ENCODE measurements at places on chromosomes 3 and 15.

GRCh38 chr15:74662064-74662860 lies 33.6 kb downstream of the EDC3 start:
- no peak for DNase-seq

GRCh38 chr15:43220991-43221403 lies at the start of gene EPB42:
TSS of gene EPB42 (minus strand) at chr15:43221018. CDS start at chr15:43220825, 193 bp downstream.
- DNase-seq, result no peak

GRCh38 chr15:80159811-80160569 lies 7.2 kb downstream of the FAH start:
- DNase-seq, result no peak

DNA sequence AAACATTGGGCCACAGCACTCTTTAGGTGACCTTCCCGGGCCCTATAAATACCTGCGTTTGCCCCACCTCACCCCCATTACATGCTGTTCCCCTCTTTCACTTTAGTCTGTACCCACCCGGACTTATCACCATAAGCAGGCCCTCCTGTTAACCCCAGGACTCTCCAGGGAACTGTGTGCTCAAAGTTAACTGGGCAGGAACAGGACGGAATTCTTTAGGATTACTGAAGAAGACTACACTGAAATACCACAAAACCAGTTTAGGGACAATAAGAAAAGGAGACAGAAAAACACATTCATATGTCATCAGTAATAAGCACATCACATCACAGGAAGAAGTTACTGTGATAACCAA lies 45.5 kb downstream of the FSIP1 start:
- no peak for DNase-seq
